ENCODE measurements at places on chromosomes 11 and 22. TPM values are rescaled to one million over a fixed set of nuclear protein-coding genes. Genes with fewer than 3 reads are reported as not detected.

The GRAP2 gene
- polyA plus RNA-seq, result 0.46 TPM

The TSKU gene
- 6.6 TPM for polyA plus RNA-seq

The GP1BB gene
- 56.1 TPM for polyA plus RNA-seq

The PYGM gene
- 90.1 TPM for polyA plus RNA-seq

The CD6 gene
- polyA plus RNA-seq, result 0.07 TPM

The P2RY2 gene
- polyA plus RNA-seq, result 7.1 TPM

The SYT13 gene
- polyA plus RNA-seq, result 0.67 TPM

The APOA4 gene
- not detected for polyA plus RNA-seq

The PNPLA5 gene
- polyA plus RNA-seq, result not detected

The ARHGAP8 gene
- 0.17 TPM for polyA plus RNA-seq

The OR52I1 gene
- not detected for polyA plus RNA-seq

The SMTN gene
- 64.2 TPM for polyA plus RNA-seq

The OVCH2 gene
- not detected for polyA plus RNA-seq

The ANKRD49 gene
- polyA plus RNA-seq, result 7.8 TPM

The DEAF1 gene
- polyA plus RNA-seq, result 18.3 TPM

The OR8D1 gene
- polyA plus RNA-seq, result not detected

The AGBL2 gene
- 0.88 TPM for polyA plus RNA-seq

The UBTFL1 gene
- not detected for polyA plus RNA-seq

The OR6A2 gene
- polyA plus RNA-seq, result not detected

The NRXN2 gene
- 1.8 TPM for polyA plus RNA-seq

The SMIM35 gene
- not detected for polyA plus RNA-seq

The CST6 gene
- polyA plus RNA-seq, result 2.6 TPM

The KRTAP5-8 gene
- not detected for polyA plus RNA-seq

The LYVE1 gene
- 23.1 TPM for polyA plus RNA-seq

The CLDN5 gene
- 77.3 TPM for polyA plus RNA-seq

The OR2D2 gene
- not detected for polyA plus RNA-seq

The RAG1 gene
- 0.26 TPM for polyA plus RNA-seq

The CYP2D6 gene
- 0.95 TPM for polyA plus RNA-seq

The THRSP gene
- polyA plus RNA-seq, result 13.6 TPM

The SGSM1 gene
- polyA plus RNA-seq, result 7.2 TPM

The ARRB1 gene
- polyA plus RNA-seq, result 8.1 TPM

The SREBF2 gene
- 52.3 TPM for polyA plus RNA-seq

The ADM2 gene
- polyA plus RNA-seq, result 0.07 TPM

The WNT11 gene
- 6.7 TPM for polyA plus RNA-seq

The CATSPER1 gene
- not detected for polyA plus RNA-seq

The CADM1 gene
- 10.2 TPM for polyA plus RNA-seq

The PKNOX2 gene
- polyA plus RNA-seq, result 3.1 TPM

The PGA3 gene
- 3.4 TPM for polyA plus RNA-seq

The MMP11 gene
- 9.9 TPM for polyA plus RNA-seq

The LDLRAD3 gene
- polyA plus RNA-seq, result 1.3 TPM

The C11orf87 gene
- polyA plus RNA-seq, result not detected

The CABP4 gene
- 0.39 TPM for polyA plus RNA-seq

The MLC1 gene
- polyA plus RNA-seq, result 0.07 TPM

The OR5B21 gene
- not detected for polyA plus RNA-seq

The SLC17A6 gene
- polyA plus RNA-seq, result not detected
